ENCODE measurements at places on chromosomes 13 and 19.

DNA sequence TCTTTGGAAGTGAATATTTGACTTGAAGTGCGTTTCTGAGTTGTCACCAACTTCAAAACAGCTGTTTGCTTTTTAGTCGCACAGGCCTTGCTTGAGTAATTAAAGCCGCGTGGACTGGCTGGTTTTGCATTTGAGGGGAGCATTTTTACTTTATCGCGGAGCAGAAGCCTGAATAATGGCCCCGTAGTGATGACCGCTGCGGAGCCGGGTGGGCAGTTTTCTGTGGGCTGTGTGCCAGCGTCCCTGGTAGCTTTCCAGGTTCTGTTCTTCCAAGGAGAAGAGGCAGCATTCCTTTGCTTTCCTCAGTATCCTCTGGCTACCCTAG, 1.1 kb downstream of the NAA16 start:
- no peak for DNase-seq
- H3K27ac ChIP-seq, result peak overlapping the region; percentile 99
- H3K27me3 ChIP-seq, result no peaks in the 10 kb centered on the region
- peak overlapping the region; percentile 98 for H3K4me3 ChIP-seq

- no peak overlapping the region for H3K4me3 ChIP-seq
- no peaks in the 10 kb centered on the region for H3K4me1 ChIP-seq
- peak; percentile 56 for DNase-seq
- no peaks in the 10 kb centered on the region for H3K36me3 ChIP-seq
- H3K27ac ChIP-seq, result peak overlapping the region; percentile 8
Observed at GRCh38 chr13:113607056-113607888, 22.7 kb downstream of the TFDP1 start.

DNA sequence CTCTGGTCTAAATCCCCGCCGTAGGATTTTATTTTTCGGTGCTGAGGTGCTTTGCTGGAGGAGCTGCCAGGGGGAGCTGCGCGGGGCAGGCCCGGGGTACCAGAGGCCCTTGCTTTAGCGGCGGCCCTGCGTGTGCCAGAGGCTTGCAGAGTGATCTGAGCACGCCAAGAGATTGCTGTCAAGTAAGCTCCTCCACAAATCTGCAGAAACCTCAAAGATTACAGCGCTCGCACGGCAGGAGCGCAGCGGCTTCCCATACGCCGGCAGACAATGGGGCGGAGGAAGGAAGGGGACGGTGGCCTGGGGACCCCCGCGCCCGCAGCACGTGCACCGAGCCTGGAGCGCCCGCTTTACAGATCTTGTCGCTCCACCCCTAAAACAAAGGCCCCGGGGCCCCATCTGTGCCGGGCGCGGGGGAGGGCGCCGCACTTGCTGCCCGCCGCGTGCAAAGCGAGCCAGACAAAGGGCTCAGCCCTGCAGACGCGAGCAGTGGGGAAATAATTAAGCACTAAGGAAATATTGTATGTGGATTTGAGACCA, 9.1 kb upstream of the C19orf12 start:
- H3K27me3 ChIP-seq, result no peaks in the 10 kb centered on the region
- no peaks in the 10 kb centered on the region for H3K4me1 ChIP-seq
- H3K27ac ChIP-seq, result no peak overlapping the region
- H3K36me3 ChIP-seq, result no peaks in the 10 kb centered on the region

DNA sequence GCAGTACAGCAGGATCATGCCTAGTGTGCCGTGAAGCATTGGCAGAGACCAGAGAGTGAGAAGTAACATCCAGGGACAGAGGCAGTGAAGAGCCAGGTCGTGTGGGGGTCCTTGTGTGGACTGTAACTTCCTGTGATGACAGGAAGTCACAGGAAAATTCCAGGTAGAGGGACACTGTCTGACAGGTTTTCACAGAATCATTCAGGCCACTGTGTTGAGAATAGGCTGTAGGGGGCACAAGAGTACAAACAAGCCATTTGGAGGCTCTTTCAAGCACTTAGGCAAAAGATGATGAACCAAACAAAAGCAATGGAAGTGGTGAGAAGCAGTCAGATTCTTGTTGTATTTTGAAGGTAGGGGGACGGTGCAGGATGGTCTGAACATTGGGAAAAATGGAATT, 46.4 kb downstream of the N4BP2L1 start:
- H3K4me3 ChIP-seq, result no peak overlapping the region
- H3K27me3 ChIP-seq, result no peaks in the 10 kb centered on the region
- H3K4me1 ChIP-seq, result no peaks in the 10 kb centered on the region
- no peak for DNase-seq

DNA sequence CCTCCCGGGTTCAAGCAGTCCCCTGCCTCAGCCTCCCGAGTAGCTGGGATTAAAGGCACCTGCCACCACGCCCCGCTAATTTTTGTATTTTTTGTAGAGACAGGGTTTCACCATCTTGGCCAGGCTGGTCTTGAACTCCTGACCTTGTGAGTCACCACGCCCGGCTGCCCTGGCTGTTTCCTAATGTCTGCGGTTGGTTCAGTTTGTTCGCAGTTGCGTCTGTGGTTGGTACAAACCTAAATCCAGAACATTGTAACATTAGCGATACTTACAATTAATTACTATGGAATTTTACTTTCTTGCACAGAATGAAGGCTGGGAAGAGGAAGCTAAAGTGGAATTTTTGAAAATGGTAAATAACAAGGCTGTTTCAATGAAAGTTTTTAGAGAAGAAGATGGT, 38.1 kb downstream of the RNF17 start:
- H3K4me3 ChIP-seq, result no peak overlapping the region
- no peaks in the 10 kb centered on the region for H3K36me3 ChIP-seq
- no peak overlapping the region for H3K27ac ChIP-seq
- no peaks in the 10 kb centered on the region for H3K4me1 ChIP-seq
- H3K27me3 ChIP-seq, result no peaks in the 10 kb centered on the region

DNA sequence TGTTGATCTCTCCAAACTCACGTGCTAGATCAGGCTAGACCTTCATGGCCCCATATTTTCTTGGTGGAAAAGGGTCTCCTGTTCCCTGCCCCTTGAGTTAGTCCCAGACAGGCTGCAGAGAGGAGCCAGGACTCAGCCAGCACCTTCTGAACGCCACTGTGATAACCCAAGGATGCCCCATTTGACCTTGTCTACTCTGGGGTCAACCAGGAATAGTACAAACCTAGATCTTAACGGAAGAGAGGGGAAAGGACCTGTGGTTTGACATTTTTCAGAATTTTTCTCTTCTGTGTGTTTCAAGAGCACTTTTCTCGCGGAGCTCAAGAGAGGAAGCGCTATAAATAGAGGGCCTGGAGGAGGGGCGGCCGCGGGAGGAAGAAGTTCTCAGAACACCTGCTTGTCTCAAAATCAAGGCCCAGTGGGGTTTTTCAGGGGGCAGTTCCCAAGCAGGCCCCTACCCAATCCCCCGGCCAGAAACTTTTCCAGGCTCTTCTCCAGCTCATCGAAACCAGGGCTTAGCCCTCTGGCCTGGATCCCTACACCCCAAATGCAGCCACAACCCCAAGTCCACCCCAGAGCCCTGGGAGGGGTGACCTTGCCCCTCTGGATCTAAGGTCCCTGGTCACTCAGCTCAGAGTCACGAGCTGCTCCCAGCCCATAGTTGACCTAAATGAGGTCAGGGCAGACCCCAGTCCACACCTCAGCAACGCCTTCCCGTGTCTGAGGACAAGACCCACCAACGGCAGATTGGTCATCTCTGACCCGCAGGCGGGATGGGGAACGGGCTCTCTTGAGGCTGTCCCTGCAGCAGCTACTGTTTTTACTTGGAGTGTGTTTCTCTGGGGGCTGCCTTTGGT, 75.6 kb upstream of the TM9SF2 start:
- no peaks in the 10 kb centered on the region for H3K36me3 ChIP-seq
- H3K4me3 ChIP-seq, result no peak overlapping the region

- H3K4me3 ChIP-seq, result peak overlapping the region; percentile 99
- peak; percentile 86 for DNase-seq
- H3K4me1 ChIP-seq, result peaks cover 12% of the 10 kb centered on the region
- H3K27ac ChIP-seq, result peak overlapping the region; percentile 93
Observed at GRCh38 chr19:39411081-39411831, 1.2 kb upstream of the PLEKHG2 start.

GRCh38 chr13:95601216-95601615, 43.3 kb downstream of the DZIP1 start:
- H3K36me3 ChIP-seq, result no peaks in the 10 kb centered on the region
- no peaks in the 10 kb centered on the region for H3K4me1 ChIP-seq
- H3K27ac ChIP-seq, result no peak overlapping the region
- no peaks in the 10 kb centered on the region for H3K27me3 ChIP-seq
- H3K4me3 ChIP-seq, result no peak overlapping the region
- DNase-seq, result no peak

- H3K36me3 ChIP-seq, result no peaks in the 10 kb centered on the region
- H3K4me3 ChIP-seq, result no peak overlapping the region
- no peaks in the 10 kb centered on the region for H3K4me1 ChIP-seq
- no peaks in the 10 kb centered on the region for H3K27me3 ChIP-seq
Observed at GRCh38 chr13:42671502-42671901, 97.5 kb downstream of the TNFSF11 start.

Measured in right lobe of liver (tissue), 6 donors.